ENCODE measurements at places on chromosomes 7 and 10. TPM values are rescaled to one million over a fixed set of nuclear protein-coding genes. Genes with fewer than 3 reads are reported as not detected.

DNA sequence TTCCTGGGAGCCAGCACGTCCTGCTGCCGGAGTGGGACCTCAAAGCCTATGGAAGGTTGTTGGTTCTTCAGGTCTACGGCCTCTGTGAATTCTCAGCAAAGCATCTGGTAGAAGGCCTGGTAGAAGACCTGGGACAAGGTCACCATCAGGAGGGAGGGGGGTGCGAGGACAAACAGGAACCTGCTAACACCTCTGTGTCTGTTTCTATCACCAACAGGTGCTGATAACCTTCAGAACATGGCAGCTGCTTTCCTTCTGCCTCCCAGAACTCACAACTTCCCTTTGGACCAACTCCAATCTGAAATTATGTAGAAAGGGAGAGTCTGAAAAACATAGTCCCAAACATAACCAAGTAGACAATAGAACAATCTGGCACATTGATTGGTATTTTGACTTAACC is 8.3 kb upstream of the MET start:
- H3K4me3 ChIP-seq, result no peak overlapping the region
- no peak for DNase-seq
- peaks cover 9% of the 10 kb centered on the region for H3K27me3 ChIP-seq
- no peaks in the 10 kb centered on the region for H3K36me3 ChIP-seq

GRCh38 chr7:65444899-65445823 is 71.5 kb downstream of the ZNF92 start:
- H3K4me1 ChIP-seq, result no peaks in the 10 kb centered on the region
- no peaks in the 10 kb centered on the region for H3K27me3 ChIP-seq
- H3K4me3 ChIP-seq, result no peak overlapping the region
- DNase-seq, result no peak

- H3K4me1 ChIP-seq, result no peaks in the 10 kb centered on the region
- no peak overlapping the region for H3K4me3 ChIP-seq
- DNase-seq, result no peak
- no peaks in the 10 kb centered on the region for H3K27me3 ChIP-seq
- H3K27ac ChIP-seq, result no peak overlapping the region
- H3K36me3 ChIP-seq, result peaks cover 77% of the 10 kb centered on the region
Measured at GRCh38 chr7:66142334-66142733, 27.7 kb downstream of the CRCP start.

The CACNB2 gene
- 4.6 TPM for total RNA-seq

The NAT16 gene
- not detected for total RNA-seq

The PDZD7 gene
- 0.49 TPM for total RNA-seq

The INA gene
- 3.7 TPM for total RNA-seq

The IGFBP1 gene
- not detected for total RNA-seq
